HCT116 (cell line): ENCODE measurements at places on chromosomes 5 and 9.

GRCh38 chr9:88646539-88647300 lies 111.7 kb downstream of the NXNL2 start:
- H3K27ac ChIP-seq: no peak overlapping the region
- no peak overlapping the region for H3K4me3 ChIP-seq
- peaks cover under 1% of the 10 kb centered on the region; the same call in 1 of the 2 replicates for H3K4me1 ChIP-seq
- no peaks in the 10 kb centered on the region for H3K27me3 ChIP-seq
- no peaks in the 10 kb centered on the region for H3K36me3 ChIP-seq

DNA sequence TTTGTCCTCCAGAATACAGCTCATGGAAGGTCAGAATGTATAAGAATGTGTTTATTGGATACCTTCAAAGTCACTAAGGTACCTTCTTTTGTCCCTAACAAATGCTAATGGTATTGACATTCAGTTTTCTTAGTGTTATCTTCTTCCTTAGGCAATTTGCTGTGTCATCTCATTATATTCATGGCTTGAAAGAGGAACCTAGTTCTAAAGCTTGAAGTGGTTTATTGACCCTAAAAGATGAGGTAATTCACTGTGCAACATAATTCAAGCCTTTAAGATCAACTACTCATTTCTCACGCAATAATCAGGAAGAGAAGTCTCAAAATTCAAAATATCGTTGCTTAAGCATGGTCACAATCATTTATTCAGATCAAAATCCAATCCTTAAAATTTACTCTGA lies 342.7 kb upstream of the RIOK2 start:
- no peak for DNase-seq
- no peaks in the 10 kb centered on the region for H3K27me3 ChIP-seq
- H3K4me3 ChIP-seq: no peak overlapping the region
- H3K27ac ChIP-seq: no peak overlapping the region
- H3K36me3 ChIP-seq: no peaks in the 10 kb centered on the region

GRCh38 chr5:147400126-147400809 lies 109.6 kb downstream of the DPYSL3 start:
- peaks cover 24% of the 10 kb centered on the region for H3K4me1 ChIP-seq
- no peaks in the 10 kb centered on the region for H3K36me3 ChIP-seq
- DNase-seq: no peak
- H3K4me3 ChIP-seq: no peak overlapping the region

DNA sequence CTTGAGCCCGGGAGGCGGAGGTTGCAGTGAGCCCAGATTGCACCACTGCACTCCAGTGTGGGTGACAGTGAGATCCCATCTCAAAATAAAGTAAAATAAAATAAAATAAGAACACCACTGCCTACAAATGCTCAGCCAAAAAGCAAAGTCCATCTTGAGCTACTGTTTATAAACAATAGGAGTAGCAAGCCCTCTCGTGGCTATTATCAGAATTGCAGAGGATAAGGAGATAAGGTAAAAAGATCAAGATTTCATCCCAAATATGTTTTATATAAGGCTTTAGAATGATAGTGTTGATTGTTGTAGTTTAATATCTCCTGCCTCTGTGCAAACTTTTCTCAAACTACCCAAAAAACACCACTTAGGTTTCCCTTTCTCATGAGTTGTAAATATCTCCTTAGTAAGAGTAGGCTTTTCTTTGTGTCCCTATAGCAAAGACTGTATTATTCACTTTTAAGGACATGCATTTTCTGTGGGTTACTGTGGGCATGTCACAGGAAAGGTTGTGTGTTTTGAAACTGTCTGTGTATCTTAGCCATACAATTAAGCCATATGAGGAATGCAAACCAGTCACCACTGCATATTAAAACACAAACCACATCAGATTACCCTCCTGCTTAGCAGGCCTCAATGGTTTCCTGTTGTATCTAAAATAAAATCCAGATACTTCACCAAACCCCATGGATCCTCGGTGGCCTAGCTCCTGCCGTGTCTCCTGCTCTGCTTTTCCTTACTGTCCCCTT lies 31.8 kb upstream of the CKS2 start:
- no peaks in the 10 kb centered on the region for H3K36me3 ChIP-seq
- no peak overlapping the region for H3K27ac ChIP-seq
- H3K4me3 ChIP-seq: no peak overlapping the region
- peak; percentile 36 for DNase-seq
- no peaks in the 10 kb centered on the region for H3K4me1 ChIP-seq

DNA sequence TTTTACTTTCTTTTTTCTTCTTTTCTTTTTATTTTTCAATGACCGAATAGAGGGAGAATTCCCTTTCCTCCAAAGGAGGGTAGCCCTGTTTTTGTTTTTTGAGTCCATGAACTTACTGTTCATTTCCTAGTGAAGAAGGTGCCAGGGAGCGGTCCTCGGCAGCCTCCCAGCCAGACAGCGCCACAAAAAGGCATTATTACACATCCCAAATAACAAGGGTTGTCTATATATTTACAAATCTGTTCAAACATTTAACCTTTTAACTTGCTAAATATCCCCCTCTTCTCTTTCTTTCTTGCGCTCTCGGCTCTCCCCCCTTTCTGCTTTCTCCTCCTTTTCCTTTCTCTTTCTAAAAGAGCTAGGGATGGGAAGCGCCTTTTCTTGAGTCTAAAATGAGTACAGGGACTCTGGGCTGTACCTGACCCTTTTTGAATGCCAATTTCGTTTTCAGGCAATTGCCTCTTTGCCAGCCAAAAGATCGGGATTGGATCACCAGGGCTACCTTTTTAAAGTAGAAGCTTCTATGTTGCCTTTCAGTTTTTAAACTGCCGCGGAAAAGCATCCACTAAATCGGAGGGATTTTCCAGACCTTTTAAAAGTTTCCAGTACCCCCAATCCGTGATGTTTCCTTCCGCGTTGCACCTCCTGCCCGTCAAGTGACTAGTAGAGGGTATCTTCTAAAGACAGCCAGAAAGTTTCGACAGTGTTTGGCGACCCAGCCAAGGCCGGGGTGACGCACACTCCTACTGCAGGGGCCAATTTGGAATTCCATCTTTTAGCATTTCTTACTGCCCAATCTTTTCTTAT lies 125.6 kb downstream of the TMEM161B start:
- no peak for DNase-seq
- no peaks in the 10 kb centered on the region for H3K27me3 ChIP-seq
- no peak overlapping the region for H3K4me3 ChIP-seq
- no peak overlapping the region for H3K27ac ChIP-seq
- peaks cover 19% of the 10 kb centered on the region for H3K4me1 ChIP-seq

DNA sequence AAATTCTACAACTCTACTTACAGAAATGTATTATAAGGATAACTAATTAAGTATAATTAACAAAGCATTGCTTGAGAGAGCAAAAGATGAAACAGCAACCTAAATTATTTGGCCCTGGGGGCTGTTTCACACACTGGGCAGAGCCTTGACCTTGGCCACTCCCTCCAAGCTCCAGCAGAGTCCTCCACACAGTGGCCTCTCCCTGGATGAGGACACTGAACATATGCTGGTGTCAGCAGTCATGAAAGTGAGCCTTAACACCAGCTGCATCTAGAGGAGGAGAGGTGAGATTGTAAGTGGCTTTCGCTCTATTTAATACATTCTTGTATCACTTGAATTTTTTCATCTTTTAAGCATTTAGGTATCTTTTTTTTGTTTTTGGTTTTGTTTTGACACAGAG lies 23.3 kb upstream of the ZDHHC12 start:
- no peaks in the 10 kb centered on the region for H3K36me3 ChIP-seq
- DNase-seq: no peak
- H3K4me1 ChIP-seq: no peaks in the 10 kb centered on the region
- no peaks in the 10 kb centered on the region for H3K27me3 ChIP-seq
- H3K4me3 ChIP-seq: no peak overlapping the region
